Hippocampal formation (tissue), 2 donors: ENCODE measurements at places on chromosomes 11 and 22.

GRCh38 chr22:42280836-42281235 lies 10.4 kb upstream of the TCF20 start:
- DNase-seq = no peak

DNA sequence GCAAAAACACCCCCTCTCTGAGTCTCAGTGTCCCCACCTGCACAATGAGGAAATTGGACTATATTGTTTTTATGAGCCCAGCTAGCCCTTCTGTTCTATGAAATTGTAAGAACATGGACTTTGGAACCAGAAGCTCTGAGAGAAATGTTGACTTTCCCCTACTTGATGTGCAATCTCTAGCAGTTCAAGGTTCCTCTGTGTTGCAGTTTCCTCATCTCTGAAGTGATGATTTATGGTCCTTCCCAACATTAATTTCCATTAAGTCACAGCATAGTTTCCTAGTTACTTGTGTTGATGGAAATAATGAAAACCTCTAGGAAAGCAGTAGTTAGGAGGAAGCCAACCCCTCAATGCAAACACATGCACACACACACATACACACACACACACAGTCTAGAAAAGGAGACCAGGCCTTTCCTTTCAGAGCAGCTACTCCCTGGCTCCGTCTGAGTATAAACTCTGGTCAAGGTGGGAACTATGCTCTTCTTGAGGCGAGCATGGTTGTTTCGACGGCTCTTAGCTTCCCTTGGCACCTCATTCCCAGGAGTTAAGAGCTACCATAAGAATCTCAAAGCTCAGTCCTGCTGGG lies 518.4 kb downstream of the SOX6 start:
- no peak for DNase-seq

DNA sequence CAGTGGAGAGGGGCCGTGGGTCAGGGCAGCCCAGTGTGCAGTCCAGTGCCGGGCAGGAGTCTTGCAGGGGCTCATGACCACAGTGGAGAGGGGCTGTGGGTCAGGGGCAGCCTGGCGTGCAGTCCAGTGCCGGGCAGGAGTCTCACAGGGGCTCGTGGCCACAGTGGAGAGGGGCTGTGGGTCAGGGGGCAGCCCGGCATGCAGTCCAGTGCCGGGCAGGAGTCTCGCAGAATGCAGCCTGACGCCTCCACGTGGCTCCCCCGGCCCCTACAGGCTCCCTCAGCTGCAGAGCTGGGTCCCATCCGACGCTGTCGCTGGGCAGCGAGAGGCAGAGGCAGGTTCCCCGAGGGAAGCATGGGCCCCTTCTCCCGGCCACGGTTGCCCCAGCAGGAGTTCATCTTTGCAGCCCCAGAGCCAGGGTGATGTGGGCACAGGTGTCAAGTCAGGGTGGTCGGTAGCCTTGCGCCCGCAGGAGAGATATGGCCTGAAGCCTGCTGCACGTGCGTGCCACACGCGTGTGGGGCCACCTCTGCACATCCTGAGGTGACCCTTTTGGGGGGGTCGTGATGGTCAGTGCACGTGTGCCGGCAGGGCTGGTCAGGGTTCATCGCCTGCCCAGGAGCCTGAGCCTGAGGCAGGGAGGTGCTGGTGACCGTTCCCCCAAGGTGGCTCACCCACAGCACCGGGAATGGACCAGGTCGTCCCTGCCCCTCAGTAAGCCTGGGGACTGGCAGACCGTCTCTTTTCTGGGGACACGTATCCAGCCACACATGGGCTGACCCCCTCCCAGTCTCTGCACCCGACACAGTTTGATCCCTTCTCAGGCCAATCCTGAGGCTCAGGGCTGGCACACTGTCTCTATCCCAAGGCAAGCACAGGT lies 2.9 kb downstream of the IFITM5 start:
- DNase-seq = no peak

- no peak for DNase-seq
Measured at GRCh38 chr11:14713496-14714244, 70.1 kb downstream of the PDE3B start.

GRCh38 chr11:105719073-105719822 lies 109.4 kb downstream of the GRIA4 start:
- no peak for DNase-seq
